ENCODE measurements at places on chromosomes 2 and 18. TPM values are rescaled to one million over a fixed set of nuclear protein-coding genes. Genes with fewer than 3 reads are reported as not detected.

- DNase-seq = no peak
These were observed 9.3 kb upstream of the TBC1D8 start for GRCh38 chr2:101160454-101160853.

The ANKRD30BL gene
- not detected for total RNA-seq

- DNase-seq = peak; percentile 86
These were observed 934.1 kb upstream of the KLHL29 start for GRCh38 chr2:22450831-22451230.

- no peak for DNase-seq
These were observed 166.3 kb upstream of the HDAC4 start for GRCh38 chr2:239566995-239567568.

- DNase-seq = no peak
These were observed 243.0 kb upstream of the CHST9 start for GRCh38 chr18:27428120-27428519.

The GALR1 gene
- not detected for total RNA-seq

The MEP1B gene
- total RNA-seq = not detected

- no peak for DNase-seq
These were observed 40.2 kb upstream of the LAMA1 start for GRCh38 chr18:7157760-7158159.

DNA sequence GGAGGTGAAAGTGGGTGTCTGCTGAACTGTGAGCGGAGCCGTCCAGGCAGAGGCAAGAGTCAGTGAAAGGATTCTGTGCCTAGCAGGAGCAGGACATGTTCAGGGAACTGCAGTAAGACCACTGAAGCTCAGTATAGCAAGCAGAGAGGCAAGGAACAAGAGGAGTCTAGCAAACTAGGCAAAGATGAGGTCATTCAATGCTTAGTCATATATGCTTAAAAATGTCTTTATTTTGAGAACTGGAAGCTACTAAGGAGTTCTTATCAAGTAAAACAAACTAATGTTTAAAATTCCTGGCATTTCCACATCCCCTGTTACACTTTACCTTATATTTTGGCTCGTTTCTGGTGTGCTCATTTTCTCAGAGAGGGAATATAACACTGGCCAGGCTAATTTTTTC lies 913.4 kb downstream of the CBLN2 start:
- DNase-seq = no peak

DNA sequence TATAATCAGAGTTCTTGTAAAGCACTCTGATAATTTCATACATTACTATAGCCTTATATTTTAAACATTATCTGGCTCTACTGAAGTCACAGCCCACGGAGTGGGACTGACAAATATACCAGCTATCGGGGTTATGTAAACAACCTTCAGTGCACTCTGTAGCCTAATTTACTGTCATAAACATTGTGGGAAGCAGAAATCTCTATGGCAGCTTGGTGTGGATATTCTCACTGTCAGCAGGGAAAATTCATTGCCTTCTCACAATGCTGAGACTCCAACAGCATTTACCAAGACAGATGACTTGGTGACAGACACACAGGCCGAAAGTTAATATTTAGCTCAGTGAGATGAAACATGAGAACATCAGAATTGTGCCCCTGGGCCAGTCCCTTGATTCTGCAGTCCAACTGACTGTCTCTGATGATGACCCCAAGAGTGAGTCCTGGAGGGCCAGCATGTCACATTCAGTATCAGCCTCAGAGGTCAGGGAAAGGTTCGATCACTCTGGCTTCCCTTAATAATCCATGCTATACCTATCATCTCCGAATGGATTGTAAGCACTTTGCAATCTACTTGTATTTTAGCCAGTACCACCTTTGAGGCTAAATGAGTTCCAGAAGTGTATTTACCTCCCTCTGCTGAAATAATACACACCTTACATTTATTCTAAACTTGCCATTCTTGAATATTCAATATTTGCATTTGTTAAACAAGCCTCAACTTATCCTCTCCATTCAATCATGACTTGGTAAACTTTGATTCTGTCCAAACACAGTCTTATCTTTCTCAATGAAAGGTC lies 146.2 kb upstream of the OSR1 start:
- DNase-seq = no peak

The MYO3B gene
- 1.8 TPM for total RNA-seq

- DNase-seq = peak; percentile 75
These were observed 48.8 kb downstream of the ADNP2 start for GRCh38 chr18:80157708-80158343.

The ORMDL1 gene
- total RNA-seq = 90.7 TPM

- no peak for DNase-seq
These were observed 1089.3 kb upstream of the CELF4 start for GRCh38 chr18:38654946-38655345.

DNA sequence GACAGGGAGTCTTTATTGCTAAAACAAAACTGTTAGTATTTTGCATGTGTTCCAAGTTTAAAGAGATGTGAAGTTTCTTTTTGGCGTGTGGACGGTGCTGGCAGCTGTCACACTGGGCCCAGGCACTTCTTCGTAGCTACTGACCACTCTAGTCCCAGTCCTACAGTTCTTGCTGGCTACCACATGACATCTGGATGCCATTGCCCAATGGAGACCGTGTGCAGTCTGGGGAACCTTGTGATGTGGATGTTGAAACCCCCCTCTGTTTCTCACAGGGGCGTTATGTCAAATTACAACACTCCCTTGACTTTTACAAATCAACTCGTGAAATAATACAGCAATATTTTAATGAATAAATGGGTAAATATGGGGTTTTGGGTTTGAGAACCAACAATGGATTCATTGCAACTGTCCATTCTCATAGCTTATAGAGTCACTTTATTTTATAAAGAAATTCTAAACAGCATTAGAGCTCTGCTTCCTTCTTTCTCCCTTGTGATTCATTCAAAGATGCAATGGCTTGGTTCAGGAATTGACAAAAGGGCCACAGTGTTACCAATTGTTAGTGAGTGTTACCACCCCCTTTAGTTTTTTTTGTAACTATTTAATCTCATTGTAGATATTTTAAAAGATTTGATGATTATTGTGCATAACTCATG lies 1.2 kb downstream of the GPD2 start:
- DNase-seq = peak; percentile 77

GRCh38 chr2:57880967-57881366 lies 165.6 kb upstream of the VRK2 start:
- no peak for DNase-seq

DNA sequence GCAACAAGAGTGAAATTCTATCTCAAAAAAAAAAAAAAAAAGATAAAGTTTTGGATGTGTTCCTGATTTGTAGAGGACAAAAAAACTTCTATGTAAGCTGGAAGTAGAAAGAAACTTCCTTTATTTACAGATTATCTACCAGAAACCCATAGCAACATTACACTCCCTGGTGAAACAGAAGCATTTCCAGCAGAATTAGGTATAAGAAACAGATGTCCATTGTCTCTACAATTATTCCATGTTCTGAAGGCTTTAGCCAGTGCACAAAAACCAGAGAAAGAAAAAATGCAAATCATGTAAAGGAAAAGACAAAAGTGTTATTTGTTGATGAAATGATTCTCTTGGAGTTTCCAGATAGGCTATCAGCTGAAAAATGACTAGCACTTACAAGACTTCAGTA lies 4.9 kb downstream of the TUBB6 start:
- no peak for DNase-seq

All from SK-MEL-5 (cell line).